ENCODE measurements at places on chromosomes 5 and 9.

GRCh38 chr5:13625616-13626198, 318.8 kb downstream of the DNAH5 start:
- DNase-seq, result no peak

GRCh38 chr5:128126241-128126640, 42.7 kb downstream of the SLC12A2 start:
- DNase-seq, result no peak

GRCh38 chr5:73022471-73023169, 66.8 kb downstream of the FCHO2 start:
- DNase-seq, result no peak

DNA sequence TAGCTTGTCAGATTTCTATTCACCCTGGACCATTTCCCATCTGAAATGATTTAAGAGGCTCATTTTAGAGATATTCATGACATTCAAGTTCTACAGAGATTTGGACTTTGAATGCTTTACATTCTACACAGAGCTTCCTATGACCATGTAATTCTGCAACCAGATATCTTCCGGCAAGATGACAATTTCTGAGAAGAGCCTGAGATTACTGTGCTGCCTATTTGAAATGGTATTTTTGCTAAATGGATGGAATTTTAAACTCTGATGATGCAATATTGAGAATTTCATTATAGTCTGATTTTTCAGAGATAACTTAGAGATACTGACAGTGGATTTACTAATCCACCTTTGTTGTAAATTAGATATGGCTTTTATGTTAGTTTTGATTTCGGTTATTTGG, 16.0 kb upstream of the ACOT12 start:
- DNase-seq, result no peak

DNA sequence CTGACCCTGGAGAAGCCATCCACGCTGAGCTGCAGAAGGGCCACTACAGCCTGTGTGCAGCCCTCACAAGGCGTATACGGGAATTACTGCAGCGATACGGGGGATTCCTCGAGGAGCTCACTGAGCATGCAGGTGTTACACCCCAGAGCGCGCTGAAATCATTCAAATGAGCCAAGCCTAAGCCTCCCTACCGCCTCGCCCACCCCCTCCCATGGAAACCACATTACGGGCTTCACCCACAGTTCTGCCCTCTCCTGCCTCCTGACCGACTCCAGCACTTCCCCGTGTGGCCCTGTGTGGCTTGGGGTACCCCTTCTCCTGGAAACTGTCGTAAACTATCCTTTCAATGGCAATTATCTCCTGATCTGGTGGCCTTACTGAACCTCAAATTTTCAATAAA, 13.3 kb downstream of the SURF6 start:
- DNase-seq, result no peak

DNA sequence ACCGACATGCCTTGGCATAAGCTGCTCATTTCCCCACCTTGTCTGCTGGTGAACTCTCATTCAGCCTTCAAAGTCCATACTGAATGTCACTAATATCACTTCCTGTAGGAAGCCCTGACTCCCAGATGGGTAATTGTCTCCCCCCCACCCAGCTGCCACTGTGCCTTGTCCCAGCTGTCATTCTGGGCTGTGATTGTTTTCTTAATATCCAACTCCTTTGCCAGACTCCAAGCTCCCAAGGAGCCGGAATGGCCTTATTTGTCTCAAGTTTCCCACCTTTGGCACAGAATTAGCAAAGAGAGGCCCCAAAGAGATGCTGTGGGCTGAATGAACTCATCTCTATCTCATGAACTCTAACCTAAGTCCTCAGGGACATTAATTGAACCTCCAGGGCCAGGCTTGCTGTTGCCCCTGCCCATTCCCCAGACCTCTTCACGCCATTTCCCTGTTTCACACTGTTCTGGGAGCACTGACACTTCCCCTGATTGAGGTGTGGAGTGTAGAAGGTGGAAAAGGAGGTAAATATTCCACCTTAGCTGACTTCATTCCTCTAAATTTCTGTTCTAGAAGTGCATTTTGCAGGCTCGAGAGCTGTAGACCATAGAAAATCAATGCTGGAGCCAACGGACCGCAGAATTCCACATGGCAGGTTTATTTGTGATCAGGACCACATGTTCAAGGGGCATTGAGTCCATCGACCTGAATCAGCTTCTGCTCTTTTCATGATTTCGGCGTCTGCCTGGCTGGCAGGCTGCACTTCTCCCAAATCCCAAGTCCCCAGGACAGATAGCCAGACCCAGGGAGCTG, 4.9 kb upstream of the SH3PXD2B start:
- no peak for DNase-seq

DNA sequence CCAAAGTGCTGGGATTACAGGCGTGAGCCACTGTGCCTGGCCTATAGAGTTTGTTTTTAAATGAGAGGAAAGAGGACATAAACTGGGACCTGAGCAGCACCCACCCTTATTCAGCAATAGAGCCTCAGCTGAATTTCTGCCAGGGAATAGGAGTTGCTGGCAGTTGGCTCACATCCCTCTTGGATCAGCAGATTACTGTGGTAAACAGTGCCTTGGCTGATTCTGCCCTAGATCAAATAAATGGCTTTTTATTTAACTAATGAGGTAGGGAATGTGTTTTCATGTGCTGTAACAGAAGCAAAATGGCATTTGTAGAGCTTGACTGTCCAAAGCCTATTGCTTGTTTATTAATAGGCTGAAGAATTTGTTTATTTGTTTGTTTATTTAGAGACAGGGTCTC, 2.1 kb downstream of the ARHGEF37 start:
- no peak for DNase-seq

DNA sequence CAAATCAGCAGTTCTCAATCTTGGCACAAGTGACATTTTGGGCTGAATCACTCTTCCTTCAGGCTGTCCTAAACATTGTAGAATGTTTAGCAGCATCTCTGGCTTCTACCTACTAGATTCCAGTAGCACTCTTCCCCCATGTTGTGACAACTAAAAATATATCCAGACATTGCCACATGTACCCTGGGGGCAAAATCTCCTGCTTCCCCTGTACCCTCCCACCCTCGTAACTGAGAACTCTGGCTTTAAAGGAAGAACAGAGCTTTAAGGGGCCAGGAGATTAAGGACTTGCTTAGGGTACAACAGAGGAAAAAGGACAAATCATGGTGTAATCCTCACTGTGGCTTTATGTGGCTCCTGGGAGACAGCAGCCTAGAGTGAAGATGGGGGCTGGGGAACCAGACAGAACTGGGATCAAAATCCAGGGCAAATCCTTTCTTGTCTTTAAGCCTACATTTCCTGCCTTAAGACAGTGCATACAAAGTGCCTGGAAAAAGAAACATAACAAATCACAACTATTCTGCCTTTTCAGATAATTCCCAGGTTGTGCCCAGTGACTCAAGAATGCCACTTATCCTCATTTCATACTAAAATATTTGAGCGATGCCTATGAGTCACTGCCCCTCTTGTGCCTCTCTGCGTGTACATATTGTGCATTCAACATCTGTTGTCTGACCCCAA, 109.3 kb downstream of the DAPK1 start:
- no peak for DNase-seq

DNA sequence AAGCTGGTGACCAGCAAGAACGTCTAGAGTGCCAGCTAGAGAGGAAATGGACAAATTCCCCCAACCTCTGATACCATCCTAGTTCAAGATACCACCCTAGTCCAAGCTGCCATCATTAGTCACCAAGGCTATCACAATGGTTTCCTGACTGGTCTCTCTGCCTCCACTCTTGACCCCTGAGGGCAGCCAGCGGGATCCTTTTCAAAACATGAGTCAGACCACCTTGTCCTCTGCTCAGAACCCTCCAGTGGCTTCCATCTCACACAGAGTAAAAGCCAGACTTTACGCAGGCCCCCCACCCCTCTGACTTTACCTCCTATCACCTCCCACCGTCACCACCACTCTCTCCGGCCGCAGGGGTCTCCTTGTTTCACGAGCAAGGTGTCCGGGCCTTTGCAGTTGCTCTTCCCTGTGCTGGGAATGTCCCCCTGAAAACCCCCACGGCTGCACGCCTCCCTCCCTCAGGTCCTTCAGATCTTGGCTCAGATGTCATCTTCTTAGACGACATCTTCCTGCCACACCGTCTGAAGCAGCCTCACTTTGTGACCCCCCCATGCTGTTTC, 42.2 kb upstream of the FBXW11 start:
- DNase-seq, result no peak

DNA sequence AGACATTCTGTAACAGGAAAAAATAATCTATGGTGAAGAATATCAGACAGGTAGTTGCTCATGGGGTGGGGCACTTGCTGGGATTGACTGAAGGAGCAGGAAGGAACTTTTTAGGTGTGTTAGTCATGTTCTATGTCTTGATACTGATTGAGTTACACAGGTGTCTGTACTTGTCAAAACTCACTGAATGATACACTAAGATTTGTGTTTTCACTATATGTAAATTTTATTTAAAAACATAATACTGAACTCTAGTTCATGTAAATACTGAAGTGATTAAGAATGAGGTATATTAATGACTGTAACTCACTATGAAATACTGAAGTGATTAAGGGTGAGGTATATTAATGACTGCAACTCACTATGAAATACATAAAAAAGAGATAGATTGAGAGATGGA, 28.5 kb downstream of the IL6ST start:
- no peak for DNase-seq

GRCh38 chr9:137157618-137158415, 12.0 kb downstream of the LRRC26 start:
- no peak for DNase-seq

- DNase-seq, result peak; percentile 9
Observed at GRCh38 chr9:107976767-107977166, 487.2 kb upstream of the KLF4 start.

GRCh38 chr9:88915916-88916315, 75.4 kb upstream of the S1PR3 start:
- DNase-seq, result no peak

DNA sequence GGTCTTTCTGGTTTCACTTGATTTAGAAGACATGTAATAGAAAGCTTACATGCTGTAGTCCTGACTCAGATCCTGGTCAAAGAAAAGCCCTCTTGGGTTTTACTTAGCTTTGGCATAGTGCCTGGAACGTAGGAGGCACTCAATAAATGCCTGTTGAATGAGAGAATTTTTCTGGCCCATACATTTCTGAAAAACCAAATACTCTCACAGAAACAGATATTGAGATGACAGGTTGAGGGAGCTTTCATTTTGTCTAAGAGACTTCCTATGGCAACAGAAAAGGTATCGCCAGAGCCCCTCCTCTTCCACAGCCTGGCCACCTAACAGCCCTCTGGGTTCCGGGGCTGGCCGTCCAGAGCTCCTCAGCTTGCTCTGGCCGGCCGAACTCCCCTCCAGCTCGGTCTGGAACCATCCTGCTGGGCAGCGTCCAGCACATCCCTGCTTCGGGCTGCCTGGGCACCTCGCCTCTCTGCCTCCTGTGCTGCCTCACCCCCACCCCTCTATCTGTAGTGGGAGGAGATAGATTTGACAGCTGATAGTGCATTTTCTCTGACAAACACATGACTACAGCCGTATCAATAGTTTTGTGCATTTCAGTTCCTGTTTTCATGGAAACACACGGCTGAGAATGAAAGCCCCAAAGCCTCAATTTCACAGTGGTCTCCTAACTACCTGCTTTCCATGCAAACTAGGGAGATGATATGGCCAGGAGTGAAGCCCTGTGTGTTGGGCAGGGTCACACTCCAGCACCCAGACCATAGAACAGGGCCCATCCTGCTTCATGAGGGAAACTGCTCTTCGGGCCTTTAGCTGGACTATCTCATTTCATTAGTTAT, 1.1 kb downstream of the IL4 start:
- DNase-seq, result peak; percentile 40

- DNase-seq, result peak; percentile 45
Observed at GRCh38 chr9:34986540-34987047, 3.0 kb upstream of the DNAJB5 start.

DNA sequence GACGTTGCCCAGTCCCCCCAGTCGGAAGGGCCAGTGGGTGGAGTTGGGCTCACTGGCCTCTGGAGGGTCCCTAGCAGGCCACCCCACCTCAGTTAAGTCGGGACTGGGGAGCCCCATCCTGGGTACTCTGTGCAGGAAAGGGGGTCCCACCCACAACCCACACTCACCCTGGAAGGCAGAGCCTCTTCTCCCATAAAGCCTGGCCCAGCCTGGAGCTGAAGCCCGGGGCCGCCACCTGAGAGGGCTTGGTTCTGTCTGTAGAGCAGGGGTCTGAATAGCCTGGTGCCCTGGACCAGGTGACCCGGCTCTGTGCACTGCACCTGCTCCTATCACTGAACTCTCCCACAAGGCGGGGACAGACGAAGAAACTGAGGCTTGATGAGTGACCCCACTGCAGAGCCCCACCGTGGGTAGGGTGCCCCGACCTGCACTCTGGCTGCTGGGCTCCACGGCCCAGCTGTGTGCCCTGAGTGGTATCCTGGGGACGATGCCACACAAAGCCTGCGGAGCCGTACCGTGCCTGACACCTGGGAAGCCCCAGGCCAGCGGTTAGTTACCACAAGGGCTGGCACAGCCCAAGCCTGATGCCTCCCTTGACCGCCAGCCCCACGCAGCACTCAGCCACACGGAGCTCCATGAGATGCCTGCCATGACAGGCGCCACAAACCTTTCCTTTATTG, 7.3 kb downstream of the PTGES2 start:
- no peak for DNase-seq

DNA sequence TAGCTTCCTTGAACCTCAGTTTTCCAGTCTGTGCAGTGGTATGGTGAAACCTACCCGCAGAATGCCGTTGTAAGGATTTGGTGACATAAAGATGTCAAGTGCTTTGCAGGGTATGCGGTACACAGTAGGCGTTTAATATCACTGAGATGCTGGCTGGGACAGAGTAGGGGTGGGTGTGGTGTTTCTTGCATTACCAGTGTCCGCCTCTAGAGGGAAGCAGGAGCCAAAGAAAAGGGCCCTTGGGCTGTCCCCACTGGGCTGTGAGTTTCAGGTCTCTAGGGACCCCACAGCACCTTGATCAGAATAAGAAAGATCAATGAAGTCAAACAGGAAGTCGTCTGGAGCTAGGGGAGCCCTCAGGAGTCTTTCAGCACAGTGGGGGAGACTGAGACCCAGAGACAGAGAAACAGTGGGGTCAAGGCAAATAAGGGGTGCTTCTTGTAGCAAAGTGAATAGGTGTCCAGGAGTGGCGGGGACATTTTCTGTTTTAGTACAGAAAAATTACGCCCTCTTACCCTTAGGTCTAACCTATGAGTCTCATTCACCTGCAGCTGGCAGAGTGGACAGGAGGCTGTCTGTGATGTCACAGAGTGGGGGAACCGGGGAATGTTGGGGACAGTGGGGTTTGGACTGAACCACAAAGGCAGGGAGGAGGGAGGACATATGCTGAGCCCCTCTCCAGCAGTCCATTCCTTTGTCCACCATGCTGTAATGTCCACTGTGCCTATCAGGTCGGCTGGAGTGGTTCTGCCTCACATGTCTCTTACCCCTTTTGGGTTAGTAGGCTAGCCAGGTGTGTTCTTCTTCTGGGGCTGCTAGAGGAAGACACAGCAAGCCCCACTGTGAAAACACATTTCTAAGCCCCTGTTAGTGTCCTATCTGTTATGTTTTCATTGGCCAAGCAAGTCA, 4.7 kb upstream of the TEX53 start:
- peak; percentile 70 for DNase-seq

- no peak for DNase-seq
Observed at GRCh38 chr5:40446910-40447309, 232.8 kb upstream of the PTGER4 start.
